ENCODE measurements at places on chromosomes 3 and 15. TPM values are rescaled to one million over a fixed set of nuclear protein-coding genes. Genes with fewer than 3 reads are reported as not detected.

The POPDC2 gene
- 2.4 TPM for total RNA-seq

The SAMMSON gene
- 1.2 TPM for total RNA-seq

The ALPK3 gene
- total RNA-seq: 11.1 TPM

The LARP6 gene
- total RNA-seq: 8.9 TPM

The CD200 gene
- 35.0 TPM for total RNA-seq

The SIDT1 gene
- 4.8 TPM for total RNA-seq

The PYDC2 gene
- not detected for total RNA-seq

The ZMYND10 gene
- 5.7 TPM for total RNA-seq
